Mesendoderm (in vitro differentiated cells): ENCODE measurements at places on chromosomes 12 and 14.

DNA sequence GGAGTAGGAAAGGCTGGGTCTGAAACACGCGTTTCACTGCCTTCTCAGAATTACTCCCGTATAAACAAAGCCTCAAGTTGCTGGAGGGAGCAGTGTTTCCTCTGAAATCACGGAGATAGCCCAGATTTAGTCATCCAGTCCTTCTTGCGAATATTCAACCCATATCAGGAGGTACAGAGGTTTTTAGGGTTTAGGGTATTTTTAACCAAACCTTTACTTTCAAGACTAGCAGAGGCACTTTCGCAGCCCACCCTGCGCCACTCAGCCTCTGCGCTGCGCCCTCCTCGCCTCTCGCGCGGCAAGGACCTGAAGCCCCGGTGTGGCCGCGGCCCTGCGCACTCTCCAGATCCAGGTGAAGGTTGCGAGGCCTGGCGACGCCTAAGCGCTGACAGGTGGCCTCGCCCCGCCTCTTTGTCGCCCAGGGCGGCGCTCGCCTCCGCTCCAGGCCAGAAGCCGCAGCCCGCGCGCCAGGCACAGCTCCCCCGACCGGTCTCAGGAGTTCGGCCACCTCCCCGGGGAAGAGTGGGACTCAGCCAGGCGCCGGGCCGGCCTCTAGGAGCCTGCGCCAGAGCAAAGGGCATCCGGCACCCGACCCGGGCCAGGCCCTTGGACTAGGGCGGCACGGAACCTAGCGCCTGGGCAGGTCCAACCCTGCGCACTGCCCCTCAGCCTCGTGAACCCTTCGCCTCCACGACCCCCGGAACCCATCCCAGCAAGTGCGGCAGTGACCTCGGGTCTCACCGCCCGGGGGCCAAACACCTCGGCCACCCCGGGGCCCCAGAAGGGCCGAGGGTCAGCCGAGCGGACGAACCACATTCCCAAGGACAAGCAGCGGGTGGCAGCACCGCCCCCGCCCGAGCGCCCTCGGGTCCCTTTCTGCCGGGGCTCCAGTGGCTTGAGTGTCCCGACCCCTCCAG lies 1.8 kb upstream of the SAMD4A start:
- peak overlapping the region; percentile 39 for H3K4me3 ChIP-seq
- H3K36me3 ChIP-seq, result no peaks in the 10 kb centered on the region
- H3K4me1 ChIP-seq, result peaks cover 4% of the 10 kb centered on the region
- peak overlapping the region; percentile 63 for H3K27ac ChIP-seq
- no peaks in the 10 kb centered on the region for H3K27me3 ChIP-seq
- peak; percentile 91 for DNase-seq

DNA sequence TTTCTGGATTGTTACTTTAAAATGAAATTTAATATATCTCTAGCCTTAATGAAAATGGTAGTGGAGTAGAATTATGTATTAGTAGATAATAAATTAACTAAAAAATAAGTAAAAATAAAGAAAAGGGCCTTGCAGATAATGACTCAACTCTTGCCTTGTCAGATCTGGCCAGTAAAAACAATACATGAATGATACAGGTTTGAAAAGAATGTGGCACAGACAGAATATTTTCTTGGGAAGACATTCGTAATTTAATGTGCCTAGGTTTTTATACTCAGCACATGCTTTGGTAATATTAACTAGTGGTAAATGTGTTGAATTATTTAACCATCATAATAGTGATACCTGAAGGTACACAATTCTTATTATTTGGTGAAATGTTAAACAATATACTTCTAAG lies 28.3 kb downstream of the ATF7IP start:
- no peaks in the 10 kb centered on the region for H3K27me3 ChIP-seq
- H3K4me3 ChIP-seq, result no peak overlapping the region
- DNase-seq, result no peak
- no peaks in the 10 kb centered on the region for H3K36me3 ChIP-seq
- no peak overlapping the region for H3K27ac ChIP-seq

- no peak for DNase-seq
- H3K4me3 ChIP-seq, result no peak overlapping the region
- H3K36me3 ChIP-seq, result peaks cover 4% of the 10 kb centered on the region
- H3K27me3 ChIP-seq, result no peaks in the 10 kb centered on the region
- no peak overlapping the region for H3K27ac ChIP-seq
- no peaks in the 10 kb centered on the region for H3K4me1 ChIP-seq
These were observed 25.2 kb upstream of the SCFD1 start for GRCh38 chr14:30596935-30597334.

- H3K27me3 ChIP-seq, result no peaks in the 10 kb centered on the region
- peak; percentile 74 for DNase-seq
- no peak overlapping the region for H3K4me3 ChIP-seq
These were observed 187.7 kb downstream of the GALC start for GRCh38 chr14:87805315-87805723.

GRCh38 chr14:62921466-62921865 lies 123.8 kb downstream of the KCNH5 start:
- no peaks in the 10 kb centered on the region for H3K36me3 ChIP-seq
- peaks cover 2% of the 10 kb centered on the region for H3K27me3 ChIP-seq
- no peak overlapping the region for H3K27ac ChIP-seq
- no peak overlapping the region for H3K4me3 ChIP-seq

GRCh38 chr12:114164351-114164750 lies 198.2 kb upstream of the RBM19 start:
- DNase-seq, result no peak
- H3K27me3 ChIP-seq, result no peaks in the 10 kb centered on the region
- no peak overlapping the region for H3K4me3 ChIP-seq
- no peaks in the 10 kb centered on the region for H3K36me3 ChIP-seq

DNA sequence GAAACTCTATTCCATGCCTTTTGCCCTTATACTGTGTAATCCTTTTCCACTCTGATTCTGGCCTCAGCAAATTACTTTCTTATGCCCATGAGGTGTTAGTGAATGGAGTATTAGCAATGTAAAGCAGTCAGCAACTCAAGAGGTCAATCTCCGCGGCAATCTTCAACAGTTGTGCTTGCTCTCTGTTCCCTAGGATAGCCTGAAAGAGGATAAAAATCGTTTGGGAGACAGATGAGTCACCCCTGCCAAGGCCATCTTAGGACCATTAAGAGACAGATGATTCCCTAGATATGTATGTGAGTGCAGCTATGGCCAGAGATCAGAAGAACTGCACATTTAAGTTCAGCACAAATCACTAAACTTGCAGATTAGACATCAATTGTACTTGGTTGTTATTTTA lies 1145.8 kb downstream of the GALC start:
- H3K27ac ChIP-seq, result no peak overlapping the region
- H3K36me3 ChIP-seq, result no peaks in the 10 kb centered on the region
- no peaks in the 10 kb centered on the region for H3K27me3 ChIP-seq
- no peak for DNase-seq

DNA sequence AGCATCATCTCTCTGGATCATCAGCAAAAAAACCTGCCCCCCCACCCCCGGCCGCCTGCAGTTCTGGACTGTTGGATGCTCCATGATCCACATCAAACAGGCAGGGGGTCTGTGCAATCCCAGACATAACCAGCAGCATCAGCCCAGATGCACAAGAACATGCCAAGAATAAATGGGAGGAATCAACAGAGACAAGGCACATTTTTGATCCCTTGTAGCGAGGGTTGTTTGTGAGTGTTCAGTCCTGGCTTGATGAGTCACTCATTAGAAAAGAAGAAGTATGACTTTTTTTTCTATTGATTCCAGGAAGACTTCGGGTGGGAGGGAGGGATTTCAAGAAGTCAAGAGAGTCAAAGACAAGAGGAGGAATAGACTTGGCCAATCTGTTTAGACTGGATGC lies 244.2 kb downstream of the KSR2 start:
- H3K27ac ChIP-seq, result no peak overlapping the region
- H3K4me1 ChIP-seq, result no peaks in the 10 kb centered on the region
- DNase-seq, result no peak
- no peaks in the 10 kb centered on the region for H3K36me3 ChIP-seq

DNA sequence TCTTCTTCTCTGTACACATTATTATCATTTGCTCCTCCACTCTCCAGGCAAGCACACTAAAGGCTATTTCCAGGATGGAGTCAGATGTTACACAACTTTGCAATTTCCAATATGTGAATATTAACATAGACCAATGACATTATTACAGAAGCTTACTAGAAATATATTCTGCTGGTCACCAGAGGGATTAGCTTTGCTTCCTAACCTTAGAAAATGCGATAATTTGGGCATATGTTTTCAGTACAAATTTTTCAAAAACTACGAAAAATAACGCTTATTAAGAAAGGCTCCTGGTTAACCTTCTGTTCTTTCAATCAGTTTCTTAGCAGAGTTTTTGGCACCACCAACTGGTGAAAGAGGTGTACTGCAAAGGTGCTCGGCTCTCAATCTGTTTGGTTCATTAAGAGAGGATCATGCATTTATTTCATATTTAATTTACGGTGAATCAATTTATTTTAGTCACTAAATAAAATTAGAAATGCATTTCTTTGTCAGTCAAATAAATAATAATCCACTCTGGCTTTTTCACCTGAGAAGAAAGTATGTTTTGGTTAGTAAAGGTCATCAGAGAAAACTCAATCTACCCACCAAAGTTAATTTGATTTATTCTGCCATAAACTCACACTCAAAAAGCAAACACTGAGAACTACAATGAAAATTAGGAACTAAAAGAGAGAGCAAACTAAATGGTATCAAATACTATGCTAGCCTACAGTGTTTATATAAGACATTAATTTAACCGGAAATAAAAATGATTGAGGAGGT lies 39.2 kb downstream of the EFCAB11 start:
- H3K4me3 ChIP-seq, result no peak overlapping the region
- no peak overlapping the region for H3K27ac ChIP-seq
- no peaks in the 10 kb centered on the region for H3K36me3 ChIP-seq
- H3K4me1 ChIP-seq, result no peaks in the 10 kb centered on the region
- H3K27me3 ChIP-seq, result no peaks in the 10 kb centered on the region

- DNase-seq, result peak; percentile 60
- H3K36me3 ChIP-seq, result no peaks in the 10 kb centered on the region
- H3K4me1 ChIP-seq, result no peaks in the 10 kb centered on the region
- H3K27ac ChIP-seq, result no peak overlapping the region
These were observed 811 bp downstream of the TMCC3 start for GRCh38 chr12:94649349-94650142.
